OCI-M1 (cell line): ENCODE measurements at places on chromosomes 6 and 20.
A peak's percentile ranks its signal among the peaks of the same experiment; 100 is the strongest.

DNA sequence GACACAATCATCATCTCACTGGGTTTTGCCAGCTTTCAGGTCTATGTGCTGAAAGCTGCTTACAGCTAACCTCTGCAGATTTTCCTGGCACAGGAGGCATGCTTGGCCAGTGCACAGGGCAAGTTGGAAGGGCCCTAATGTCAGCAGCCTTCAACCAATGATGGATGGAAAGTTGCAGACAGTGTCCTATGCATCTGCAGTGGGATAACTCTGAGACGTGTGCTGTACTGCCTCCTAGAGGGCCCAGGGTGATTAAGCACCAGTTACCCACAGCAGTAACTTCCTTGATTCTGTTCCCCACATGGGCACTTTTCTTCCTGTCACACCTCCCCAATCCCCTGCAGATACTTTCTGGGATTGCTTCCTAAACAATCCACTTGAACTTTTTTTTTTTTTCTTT lies 38.6 kb downstream of the OVOL2 start:
- DNase-seq: peak; percentile 58

GRCh38 chr6:3144571-3144970 lies 12.8 kb downstream of the TUBB2A start:
- DNase-seq: no peak

DNA sequence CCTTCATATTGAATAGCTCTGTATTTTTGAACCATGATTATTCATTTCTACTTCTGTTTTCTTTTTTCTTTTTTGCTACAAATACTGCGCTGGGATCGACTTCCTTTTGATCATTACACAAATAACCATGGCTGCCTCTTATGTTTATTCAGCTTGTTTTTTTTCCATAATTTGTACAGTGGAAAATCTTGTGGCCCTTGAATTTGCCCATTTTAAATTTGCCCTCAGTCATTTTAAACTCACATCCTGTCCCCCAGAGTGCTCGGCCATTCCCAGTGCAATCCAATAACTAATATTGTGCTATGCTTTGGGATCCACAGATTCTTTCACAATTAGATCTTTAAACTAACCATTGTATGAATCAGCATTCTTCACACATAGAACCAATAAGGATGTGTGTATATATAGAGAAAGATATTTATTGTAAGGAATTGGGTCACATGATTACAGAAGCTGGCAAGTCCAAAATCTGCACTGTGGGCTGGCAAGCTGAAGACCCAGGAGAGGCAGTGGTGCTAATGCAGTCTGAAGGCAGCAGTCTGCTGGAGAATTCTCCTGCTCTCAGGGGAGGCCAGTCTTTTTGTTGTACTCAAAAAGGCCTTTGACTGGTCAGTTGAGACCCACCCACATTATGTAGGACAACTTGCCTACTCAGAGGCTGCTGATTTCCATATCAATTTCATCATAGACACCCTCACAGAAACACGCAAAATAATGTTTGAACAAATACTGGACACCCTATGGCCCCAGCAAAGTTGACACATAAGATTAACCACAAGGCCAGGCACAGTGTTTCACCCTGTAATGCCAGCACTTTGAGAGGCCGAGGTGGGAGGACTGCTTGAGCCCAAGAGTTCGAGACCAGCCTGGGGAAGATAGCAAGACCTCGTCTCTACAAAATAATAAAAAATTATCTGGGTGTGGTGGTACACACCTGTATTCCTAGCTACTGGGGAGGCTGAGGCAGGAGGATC lies 147.1 kb downstream of the MTHFD1L start:
- no peak for DNase-seq

DNA sequence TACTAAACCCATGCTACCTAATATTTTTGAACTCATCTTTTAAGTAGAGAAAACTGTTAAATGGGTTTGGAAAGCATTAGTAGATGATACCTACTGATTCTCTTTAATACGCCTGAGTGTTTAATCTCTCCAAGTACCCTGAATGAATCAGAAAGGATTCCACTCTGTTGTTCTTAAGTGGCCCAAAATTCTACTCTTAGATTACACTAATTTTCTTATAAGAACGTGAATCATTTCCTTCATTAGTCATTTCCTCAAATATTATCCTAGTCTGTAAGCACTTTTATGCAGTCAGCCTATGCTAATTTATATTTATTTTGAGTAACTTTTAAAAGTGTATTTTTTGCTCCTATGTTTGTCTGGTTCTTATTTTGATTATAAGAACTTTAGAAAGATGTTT lies 380.0 kb downstream of the BTBD9 start:
- DNase-seq: no peak

- no peak for DNase-seq
Measured at GRCh38 chr6:122995921-122996793, at the start of gene CLVS2. Gene CLVS2 (plus strand): TSS chr6:122996235. CDS start chr6:122997778, 1,543 bp downstream.
